ENCODE measurements at places on chromosomes 6 and 20. TPM values are rescaled to one million over a fixed set of nuclear protein-coding genes. Genes with fewer than 3 reads are reported as not detected.

The SLC17A9 gene
- total RNA-seq = 19.0 TPM

The NKX2-4 gene
- total RNA-seq = not detected

GRCh38 chr6:96157018-96157565, 141.3 kb downstream of the FUT9 start:
- DNase-seq = no peak
- H3K4me3 ChIP-seq = no peak overlapping the region
- no peaks in the 10 kb centered on the region for H3K36me3 ChIP-seq
- no peak overlapping the region for H3K27ac ChIP-seq
- no peaks in the 10 kb centered on the region for H3K4me1 ChIP-seq
- H3K27me3 ChIP-seq = no peaks in the 10 kb centered on the region

- no peak overlapping the region for H3K4me3 ChIP-seq
- no peaks in the 10 kb centered on the region for H3K27me3 ChIP-seq
- H3K27ac ChIP-seq = no peak overlapping the region
- no peak for DNase-seq
Measured at GRCh38 chr6:154432533-154433476, 76.2 kb upstream of the IPCEF1 start.

DNA sequence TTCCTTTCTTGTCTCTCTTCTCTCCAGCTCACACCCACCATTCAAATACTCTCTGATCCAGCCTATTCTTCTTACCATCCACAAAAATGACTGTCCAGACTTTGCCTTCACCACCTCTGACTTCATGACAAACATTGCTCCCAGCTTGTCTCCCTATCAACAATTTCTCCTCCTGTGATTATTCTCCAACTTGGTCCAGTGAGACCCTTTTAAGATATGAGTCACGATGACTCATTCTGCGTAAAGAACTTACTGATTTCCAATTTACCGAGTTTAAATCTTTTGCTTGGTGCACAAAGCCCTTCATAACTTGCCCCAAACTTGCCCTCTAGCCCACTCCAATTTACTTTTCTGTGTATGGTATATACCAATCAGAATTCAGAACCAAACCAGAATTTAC, 833.2 kb downstream of the MAFB start:
- no peak overlapping the region for H3K27ac ChIP-seq
- H3K4me3 ChIP-seq = no peak overlapping the region
- DNase-seq = no peak
- no peaks in the 10 kb centered on the region for H3K36me3 ChIP-seq
- H3K4me1 ChIP-seq = no peaks in the 10 kb centered on the region
